ENCODE measurements at places on chromosomes 2 and 18.

- DNase-seq: peak; percentile 62
Measured at GRCh38 chr2:15177103-15177502, 384.0 kb downstream of the NBAS start.

GRCh38 chr2:229852565-229852964 lies 69.2 kb downstream of the TRIP12 start:
- DNase-seq: no peak

- DNase-seq: no peak
Measured at GRCh38 chr2:46801731-46802664, 113.6 kb downstream of the MCFD2 start.

- no peak for DNase-seq
Measured at GRCh38 chr2:51413726-51414125, 381.8 kb upstream of the NRXN1 start.

DNA sequence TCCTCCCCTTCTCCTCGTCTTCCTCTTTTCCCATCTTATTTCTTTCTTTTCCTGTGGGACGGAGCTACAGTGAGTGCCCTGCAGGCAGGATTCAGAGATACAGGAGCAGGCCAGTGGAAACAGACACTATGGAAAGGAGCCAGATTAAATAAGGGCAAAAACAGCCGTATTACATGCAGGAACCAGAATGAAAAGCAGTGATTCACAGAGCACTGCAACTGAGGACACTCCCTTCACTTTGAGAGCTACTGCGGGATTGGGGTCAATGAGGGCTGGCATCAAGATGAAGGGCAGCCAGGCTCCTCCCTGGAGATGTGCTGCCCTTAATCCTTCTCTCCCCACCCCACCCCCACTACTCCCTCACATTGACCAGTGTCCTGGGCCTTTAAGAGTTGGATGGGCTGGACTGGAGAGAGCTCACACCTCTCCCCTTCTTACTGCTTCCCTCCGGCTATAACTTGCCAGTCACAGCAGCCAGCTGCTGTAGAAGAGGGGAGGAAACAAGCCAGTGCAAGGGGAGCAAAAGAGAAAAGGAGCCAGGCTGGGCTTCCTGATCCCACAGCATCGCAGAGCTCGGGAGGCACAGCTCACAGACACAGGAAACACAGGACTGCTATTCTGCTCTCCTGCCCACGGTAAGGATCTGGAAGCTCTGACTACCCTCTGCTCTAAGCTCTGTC lies at the start of gene PLCD4:
PLCD4 (plus strand) TSS at position 464 of the 680 bp plus-strand sequence. CDS start 7,841 bp downstream, outside the sequence.
- no peak for DNase-seq

GRCh38 chr2:17363846-17364245 lies 154.4 kb downstream of the RAD51AP2 start:
- DNase-seq: no peak

DNA sequence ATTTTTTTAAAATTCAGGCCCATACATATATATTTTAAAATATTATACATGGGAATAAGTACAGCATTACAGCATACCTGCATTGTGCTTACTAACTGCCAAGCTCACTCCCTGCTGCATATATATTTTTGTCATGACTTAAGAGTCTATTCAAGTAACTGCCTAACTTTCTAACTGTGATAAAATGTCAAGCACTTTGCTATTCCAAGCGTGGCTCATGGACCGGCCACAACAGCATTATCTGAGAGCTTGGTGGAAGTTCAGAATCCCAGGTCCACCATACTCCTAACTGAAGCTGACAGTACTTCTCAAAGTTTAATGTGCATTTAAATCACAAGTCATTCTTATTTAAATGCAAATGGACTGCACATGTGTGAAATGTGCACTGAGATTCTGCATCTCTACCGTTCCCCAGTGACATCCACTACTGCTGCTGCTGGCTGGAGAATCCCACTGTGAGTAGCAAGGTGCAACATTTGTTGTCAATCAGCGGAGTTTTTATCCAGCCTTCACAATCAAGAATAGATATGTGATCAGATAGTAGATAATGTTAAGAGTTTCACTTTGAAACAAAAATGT lies 79.1 kb downstream of the DYM start:
- DNase-seq: no peak

DNA sequence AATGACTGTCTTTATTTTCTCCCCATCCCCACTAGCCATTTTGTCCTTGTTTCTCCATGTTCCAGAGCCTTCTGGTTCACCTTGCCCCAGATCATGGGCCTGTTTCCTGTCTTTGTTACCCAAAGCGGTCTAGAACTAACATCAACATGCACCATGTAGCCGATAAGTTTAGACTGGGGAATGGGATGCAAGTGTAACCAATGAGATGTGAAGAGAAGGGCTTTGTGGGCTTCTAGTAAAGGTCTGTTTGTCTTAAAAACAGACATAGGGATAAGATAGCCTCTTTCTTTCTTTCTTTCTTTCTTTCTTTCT lies 25.7 kb downstream of the INPP5D start:
- DNase-seq: no peak

- DNase-seq: no peak
Measured at GRCh38 chr2:66095820-66096345, 339.0 kb upstream of the MEIS1 start.

DNA sequence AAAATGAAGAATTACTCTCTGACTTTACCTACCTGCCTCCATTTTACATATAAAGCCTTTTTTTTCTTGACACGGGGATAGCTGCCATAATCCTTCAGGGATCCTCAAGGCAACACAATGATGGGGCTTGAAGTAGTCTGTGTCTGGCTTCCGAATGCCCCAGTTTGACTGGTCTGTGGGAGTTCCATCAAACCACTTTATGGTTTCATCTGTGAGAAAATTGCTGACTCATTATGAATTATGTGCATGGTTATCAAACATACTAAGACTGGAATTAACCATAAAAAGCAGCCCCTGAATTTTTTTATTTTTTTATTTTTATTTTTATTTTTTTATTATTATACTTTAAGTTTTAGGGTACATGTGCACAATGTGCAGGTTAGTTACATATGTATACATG lies 117.5 kb downstream of the PLA2R1 start:
- DNase-seq: no peak

All from NK-92 treated with Interleukin-12 subunit alpha and Interleukin-12 subunit beta, amount 100 ng/mL, for 24 hours (cell line).